ENCODE measurements at places on chromosomes 5 and 9.

GRCh38 chr5:155822177-155822576 is 504.8 kb upstream of the SGCD start:
- H3K36me3 ChIP-seq = no peaks in the 10 kb centered on the region
- H3K4me3 ChIP-seq = no peak overlapping the region
- H3K4me1 ChIP-seq = no peaks in the 10 kb centered on the region
- H3K27ac ChIP-seq = no peak overlapping the region
- DNase-seq = no peak
- H3K27me3 ChIP-seq = no peaks in the 10 kb centered on the region

DNA sequence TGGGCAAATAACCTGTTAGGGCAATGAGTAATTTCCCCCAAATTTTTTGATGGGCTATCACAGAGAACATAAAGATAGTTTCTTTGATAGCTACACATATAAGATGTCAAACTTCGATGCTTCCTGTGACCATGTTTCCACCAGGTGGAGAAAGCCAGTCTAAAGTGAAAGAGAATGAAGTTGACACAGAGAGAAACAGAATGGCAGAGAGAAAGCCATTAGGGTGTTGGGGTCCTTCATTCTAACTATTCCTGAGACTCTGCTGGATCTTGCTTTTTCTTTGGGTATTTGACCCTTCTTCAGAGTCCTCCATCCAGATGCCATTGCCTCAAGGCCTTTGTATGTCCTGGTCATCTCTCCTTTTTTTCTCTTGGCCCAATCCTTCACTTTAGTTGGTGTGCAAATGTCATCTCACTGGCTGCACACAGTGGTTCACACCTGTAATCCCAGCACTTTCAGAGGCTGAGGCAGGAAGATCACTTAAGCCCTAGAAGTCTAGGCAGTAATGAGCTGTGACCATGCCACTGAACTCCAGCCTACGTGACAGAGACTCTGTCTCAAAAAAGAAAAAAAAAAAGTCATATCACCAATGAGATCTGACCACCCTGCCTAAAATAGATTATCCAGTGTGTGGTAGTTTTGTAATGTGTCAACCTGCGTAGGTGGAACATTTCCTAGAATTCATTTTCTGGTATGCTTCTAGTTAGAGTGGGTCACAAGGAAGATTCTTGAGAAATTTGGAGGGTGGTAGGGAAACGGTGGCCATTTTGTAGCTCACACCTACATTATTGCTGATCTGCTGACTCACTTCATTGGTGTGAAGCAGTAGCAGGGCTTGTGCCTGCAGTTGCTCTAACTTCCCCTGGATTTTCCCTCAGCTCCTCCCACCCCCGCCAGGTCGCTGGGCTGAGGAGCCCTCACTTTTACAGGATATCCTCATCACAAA is 20.8 kb upstream of the KIF2A start:
- H3K27me3 ChIP-seq = peaks cover under 1% of the 10 kb centered on the region
- no peak overlapping the region for H3K4me3 ChIP-seq
- no peaks in the 10 kb centered on the region for H3K36me3 ChIP-seq

DNA sequence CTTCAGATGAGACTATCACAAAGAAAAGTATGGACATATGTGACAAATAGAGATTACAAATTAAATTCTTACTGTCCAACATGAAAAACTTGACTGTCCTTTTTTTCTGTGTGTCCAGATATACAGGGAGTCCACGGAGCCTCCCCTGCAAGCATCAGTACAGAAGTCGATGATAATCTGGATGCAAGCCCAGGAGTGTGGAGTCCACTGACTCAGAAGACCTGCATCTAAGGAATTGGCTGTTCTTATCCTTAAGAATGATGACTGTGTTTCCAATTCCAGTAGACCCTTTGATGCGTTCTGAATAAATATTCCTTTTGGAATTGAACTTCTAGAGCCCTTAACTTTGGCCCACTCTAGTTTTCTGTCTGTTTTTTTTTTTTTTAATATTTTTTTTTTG is 56.7 kb upstream of the TAF11L2 start:
- H3K4me3 ChIP-seq = no peak overlapping the region
- H3K27ac ChIP-seq = no peak overlapping the region
- H3K4me1 ChIP-seq = peaks cover 11% of the 10 kb centered on the region
- H3K27me3 ChIP-seq = no peaks in the 10 kb centered on the region
- DNase-seq = no peak

GRCh38 chr5:72379936-72380335 is 59.8 kb downstream of the PTCD2 start:
- DNase-seq = no peak
- no peak overlapping the region for H3K27ac ChIP-seq
- peaks cover 2% of the 10 kb centered on the region for H3K27me3 ChIP-seq
- peaks cover 4% of the 10 kb centered on the region for H3K4me1 ChIP-seq
- no peak overlapping the region for H3K4me3 ChIP-seq

DNA sequence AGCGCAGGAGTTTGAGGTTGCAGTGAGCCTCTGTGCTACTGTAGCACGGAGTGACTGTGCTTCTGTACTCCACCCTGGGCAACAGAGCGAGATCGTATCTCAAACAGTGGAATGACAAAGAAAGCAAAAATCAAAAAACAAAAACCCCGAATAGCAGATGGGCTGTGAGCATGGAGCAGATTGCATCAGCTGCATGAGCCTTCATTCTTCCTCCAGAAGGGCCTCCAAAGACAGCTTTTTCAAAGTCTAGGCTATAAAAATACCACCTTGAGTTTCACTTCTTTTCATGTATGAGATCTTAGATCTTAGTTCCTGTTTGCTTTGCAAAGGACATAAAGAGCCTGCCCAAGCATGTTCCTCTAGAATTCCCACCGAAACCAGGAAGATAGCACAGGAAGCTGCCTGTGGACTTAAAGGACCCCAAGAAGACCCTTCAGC is 15.0 kb upstream of the HSPB3 start:
- no peaks in the 10 kb centered on the region for H3K27me3 ChIP-seq
- H3K4me3 ChIP-seq = peak overlapping the region; percentile 47
- peaks cover 23% of the 10 kb centered on the region for H3K4me1 ChIP-seq
- no peaks in the 10 kb centered on the region for H3K36me3 ChIP-seq

- DNase-seq = no peak
- no peaks in the 10 kb centered on the region for H3K27me3 ChIP-seq
- H3K4me3 ChIP-seq = no peak overlapping the region
- H3K4me1 ChIP-seq = no peaks in the 10 kb centered on the region
- H3K36me3 ChIP-seq = no peaks in the 10 kb centered on the region
These were observed 157.8 kb upstream of the PTGER4 start for GRCh38 chr5:40521925-40522324.

- peak overlapping the region; percentile 62 for H3K4me3 ChIP-seq
- H3K27ac ChIP-seq = peak overlapping the region; percentile 87
- H3K27me3 ChIP-seq = no peaks in the 10 kb centered on the region
- H3K4me1 ChIP-seq = peaks cover 78% of the 10 kb centered on the region
- H3K36me3 ChIP-seq = no peaks in the 10 kb centered on the region
These were observed 79.5 kb upstream of the LHFPL2 start for GRCh38 chr5:78727786-78728761.

DNA sequence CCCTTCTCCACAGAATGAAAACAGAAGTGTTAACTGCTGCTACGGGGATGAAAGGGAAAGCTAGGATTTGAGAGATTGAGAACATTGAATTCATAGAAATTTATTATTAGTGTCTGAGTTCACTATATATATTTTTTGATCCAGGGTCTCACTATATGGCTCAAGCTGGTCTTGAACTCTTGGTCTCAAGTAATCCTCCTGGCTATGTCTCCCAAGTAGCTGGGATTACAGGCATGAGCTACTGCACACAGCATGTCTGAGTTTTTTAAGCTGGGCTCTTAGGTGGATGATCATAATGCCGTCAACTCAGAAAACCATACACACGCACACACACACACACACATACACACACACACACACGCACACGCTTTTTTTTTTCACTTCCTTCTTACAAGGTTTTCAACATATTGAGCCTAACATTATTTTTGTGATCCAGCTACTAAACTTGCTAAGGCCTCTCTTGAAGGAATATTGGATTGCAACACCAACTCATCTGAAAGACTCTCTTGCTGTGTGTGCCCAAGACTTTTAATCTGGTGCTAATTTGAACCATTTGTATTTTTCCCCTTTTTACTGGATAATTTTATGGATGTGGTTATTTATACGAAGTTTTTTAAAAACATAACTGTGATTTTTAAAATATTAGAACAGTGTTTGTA is 1045.4 kb downstream of the DTWD2 start:
- no peak overlapping the region for H3K27ac ChIP-seq
- no peaks in the 10 kb centered on the region for H3K36me3 ChIP-seq
- no peaks in the 10 kb centered on the region for H3K4me1 ChIP-seq
- no peaks in the 10 kb centered on the region for H3K27me3 ChIP-seq
- DNase-seq = no peak
- H3K4me3 ChIP-seq = no peak overlapping the region
